ENCODE measurements at places on chromosomes 6 and 20.

DNA sequence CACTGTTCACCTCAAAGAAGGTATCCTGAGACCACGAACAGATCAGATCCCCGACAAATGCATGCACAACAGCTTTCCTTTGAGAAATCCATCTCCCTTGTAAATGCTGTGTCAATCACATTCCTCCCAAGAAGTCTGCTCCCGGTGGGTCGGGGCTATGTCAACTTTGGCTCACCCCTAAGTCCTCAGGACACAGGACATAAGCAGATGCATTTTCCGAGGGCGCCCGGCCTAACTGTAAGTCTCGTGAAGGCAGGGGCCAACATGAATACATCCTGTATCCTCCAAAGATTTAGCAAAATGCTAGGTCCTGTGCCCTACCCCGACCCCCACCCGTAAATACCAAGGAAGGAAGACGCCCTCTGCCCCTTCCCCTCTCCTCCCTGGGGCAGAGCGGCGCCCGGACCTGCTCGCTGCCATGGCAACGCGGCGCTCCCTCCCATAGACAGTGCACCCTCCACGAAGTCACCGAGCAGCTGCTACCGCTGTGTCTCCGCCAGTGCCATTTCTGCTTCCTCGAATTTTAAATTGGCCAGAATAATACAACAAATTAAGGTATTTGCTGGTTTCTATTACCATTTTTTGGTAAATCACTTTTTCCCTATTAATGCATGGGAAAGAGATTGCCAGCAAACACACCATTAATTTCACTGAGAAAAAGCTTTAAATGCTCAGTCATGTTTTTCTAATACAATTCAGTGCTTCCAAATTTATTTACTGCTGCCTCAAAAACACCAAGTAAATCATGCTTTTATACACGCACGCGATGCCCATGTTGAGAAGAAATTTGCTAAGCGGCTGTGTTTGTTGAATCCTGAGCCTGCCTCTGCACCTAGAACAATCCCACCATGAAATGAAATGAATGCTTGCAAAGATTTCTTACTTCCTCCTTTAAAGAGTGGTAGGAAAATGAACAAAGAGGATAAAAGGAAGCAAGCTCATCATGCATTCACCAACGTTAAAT is 100.6 kb downstream of the PCSK2 start:
- DNase-seq, result no peak

- DNase-seq, result no peak
Observed at GRCh38 chr6:56297022-56297989, 49.9 kb upstream of the COL21A1 start.

- no peak for DNase-seq
Observed at GRCh38 chr6:148915810-148916209, 169.0 kb downstream of the UST start.

- no peak for DNase-seq
Observed at GRCh38 chr20:36607586-36608387, 2.2 kb downstream of the RAB5IF start.

GRCh38 chr6:116763048-116763447 is 2.5 kb downstream of the FAM162B start:
- DNase-seq, result no peak

- no peak for DNase-seq
Observed at GRCh38 chr6:36970892-36971842, 14.8 kb downstream of the MTCH1 start.

DNA sequence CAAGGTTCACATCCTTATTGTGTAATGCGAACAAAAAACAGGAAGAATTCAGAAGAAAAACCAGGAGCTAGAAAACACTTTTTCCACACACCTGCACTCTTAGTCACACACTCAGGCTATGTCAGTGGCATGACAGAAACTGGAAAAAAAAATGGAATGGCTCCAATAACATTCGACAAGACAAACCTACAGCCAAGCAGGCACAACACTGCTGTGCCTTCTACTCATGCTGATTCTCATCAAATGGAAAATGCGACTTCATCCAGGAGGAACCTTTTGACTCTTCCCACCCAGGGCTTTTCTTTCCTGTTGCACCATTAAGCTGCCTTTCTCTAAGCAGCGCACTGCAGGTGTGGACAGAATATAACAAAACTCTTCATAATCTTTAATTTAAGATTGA is 163.2 kb upstream of the BTBD3 start:
- no peak for DNase-seq

- no peak for DNase-seq
Observed at GRCh38 chr20:29301624-29302259, 1955.7 kb upstream of the DEFB115 start.

GRCh38 chr6:148509119-148509799 is 166.6 kb downstream of the SASH1 start:
- DNase-seq, result no peak

GRCh38 chr6:103895136-103895535 is 964.6 kb downstream of the HACE1 start:
- no peak for DNase-seq

DNA sequence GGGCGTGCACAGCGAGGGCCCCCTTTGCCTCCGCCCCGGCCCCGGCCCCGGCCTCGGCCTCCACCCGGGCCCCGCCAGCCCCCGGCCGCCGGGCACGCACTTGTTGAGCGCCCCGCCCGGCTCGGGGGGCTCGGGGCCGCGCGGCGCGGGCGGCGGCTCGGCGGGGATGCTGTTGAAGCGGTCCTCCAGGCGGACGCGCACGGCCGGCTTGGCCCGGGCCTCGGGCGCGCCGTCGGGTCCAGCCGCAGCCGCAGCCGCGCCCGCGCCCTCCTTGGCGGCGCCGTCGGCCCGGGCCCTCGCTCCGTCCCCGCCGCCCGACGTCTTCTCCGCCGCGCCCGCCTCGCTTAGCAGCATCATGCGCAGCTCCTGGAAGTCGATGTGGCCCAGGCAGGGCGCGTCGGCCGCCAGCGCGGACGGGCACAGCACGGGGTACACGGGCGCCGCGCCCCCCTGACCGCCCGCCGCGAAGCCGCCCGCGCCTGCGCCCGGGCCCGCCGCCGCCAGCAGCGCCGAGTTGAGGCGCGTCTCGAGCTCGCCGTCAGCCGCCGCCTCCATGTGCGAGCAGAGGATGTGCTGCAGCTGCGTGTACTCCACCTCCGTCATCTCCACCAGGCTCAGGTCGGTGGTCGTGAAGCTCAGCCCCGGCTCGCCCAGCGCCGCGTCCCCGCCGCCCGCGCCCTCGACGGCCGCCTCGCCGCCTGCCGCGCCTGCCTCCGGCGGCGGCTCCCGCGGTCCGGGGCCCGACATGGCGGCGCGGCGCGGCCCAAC is 514 bp downstream of the TCFL5 start:
- no peak for DNase-seq

DNA sequence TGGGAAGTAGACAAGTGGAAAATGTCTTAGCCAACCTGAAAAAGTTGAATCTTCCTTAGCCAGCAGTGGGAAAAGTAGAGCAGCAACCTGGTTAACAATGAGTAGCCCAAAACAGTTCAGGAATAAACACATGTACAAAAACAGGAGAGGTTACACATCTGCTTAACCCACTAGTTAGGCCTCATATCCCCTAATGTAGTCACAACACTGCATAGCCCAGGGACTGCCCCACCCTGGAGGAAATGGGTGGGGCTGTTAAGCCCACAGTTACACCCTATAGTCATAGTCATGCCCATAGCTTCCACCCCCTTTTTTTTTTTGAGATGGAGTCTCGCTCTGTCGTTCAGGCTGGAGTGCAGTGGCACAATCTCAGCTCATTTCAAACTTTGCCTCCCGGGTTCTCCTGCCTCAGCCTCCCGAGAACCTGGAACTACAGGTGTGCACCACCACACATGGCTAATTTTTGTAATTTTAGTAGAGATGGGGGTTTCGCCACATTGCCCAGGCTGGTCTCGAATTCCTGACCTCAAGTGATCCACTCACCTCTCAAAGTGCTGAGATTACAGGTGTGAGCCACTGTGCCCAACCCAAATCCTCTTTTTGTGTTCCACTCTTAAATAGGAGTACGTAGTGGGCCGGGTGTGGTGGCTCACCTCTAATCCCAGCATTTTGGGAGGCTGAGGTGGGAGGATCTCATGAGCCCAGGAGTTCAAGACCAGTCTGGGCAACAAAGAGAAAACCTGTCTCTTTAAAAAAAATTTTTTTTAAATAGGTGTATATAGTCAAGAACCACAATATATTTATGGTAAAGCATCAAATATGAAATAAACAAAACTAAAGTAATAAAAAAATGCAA is 24.5 kb downstream of the ILRUN start:
- no peak for DNase-seq

DNA sequence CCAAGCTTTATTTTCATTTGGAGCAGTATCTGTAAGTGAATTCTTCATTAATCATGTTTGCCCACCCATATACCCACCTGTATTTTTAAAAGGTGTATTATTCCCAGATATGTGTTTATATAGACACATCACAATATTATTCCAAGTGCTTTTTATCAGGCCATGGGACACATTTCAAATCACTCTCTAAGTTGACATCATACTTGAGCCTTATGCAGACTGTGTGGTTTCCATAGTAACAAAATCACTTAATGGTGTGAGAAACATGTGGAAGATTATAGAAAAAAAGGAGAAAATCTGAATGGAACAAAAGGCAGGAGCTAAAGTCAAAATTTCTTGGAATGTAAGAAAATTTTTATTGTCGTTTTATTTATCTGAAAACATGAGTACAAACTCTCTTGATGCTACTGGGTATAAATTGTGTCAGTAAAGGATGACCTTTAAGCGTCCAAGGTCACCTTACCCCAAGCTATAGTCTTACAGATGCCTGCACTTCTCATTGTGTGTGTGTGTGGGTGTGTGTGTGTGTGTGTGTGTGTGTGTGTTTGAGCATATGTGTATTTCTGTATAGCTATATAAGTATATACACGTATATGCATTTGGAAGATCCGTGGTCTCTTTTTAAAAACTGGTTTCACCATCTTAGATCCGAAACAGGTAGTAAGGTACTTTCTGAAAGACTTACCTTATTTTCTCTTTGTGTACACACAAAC is 79.8 kb upstream of the CCN6 start:
- no peak for DNase-seq

DNA sequence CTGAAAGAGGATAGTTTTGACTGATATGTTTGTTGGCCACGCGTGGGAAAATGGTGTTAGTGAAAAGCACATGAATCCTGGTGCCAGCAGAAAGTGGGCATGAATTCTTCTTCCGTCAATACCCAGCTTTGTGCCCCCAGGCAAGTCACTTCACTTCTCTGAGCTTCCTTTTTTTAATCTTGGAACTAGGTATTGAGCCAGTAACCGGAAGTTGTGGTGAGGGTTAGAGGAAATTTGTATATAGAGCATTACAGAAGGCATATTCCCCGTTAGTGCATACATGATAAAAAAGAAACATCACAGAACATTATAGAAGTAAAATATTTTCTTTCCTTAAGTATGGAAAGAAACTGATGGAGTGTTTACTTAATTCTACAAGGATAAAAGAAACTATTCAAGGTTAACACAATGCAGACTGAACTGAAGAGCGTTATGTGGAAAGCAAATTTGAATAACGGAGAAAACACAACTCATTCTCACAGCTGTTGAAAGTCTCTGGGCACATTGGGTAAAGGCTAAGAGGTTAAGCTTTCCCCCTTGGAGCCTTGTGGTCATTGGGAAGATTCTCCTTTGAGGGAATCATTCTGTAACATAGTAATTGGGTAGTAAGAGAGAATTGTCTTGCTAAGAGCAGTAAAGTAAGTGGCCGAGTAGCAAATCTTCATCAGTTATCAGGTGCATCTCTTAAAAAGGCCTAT is 223.1 kb downstream of the BCAS1 start:
- DNase-seq, result no peak

DNA sequence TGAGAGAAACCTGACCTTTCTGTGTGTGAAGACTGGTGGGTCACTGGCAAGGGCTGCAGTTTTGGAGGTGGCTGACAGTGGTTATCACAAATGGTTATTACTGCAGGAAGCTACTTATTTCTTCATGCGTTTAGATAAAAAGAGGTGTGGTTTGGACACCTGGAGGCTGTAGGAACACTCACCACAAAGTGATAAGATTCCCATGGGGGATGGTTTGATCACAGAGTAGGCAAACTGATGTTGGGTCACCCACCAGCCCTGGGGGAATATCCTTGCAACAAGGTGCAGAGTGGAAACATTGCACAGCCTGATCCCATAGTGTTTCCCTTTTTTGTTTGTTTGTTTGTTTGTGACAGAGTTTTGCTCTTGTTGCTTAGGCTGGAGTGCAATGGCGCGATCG is 33.9 kb upstream of the RNGTT start:
- DNase-seq, result no peak

DNA sequence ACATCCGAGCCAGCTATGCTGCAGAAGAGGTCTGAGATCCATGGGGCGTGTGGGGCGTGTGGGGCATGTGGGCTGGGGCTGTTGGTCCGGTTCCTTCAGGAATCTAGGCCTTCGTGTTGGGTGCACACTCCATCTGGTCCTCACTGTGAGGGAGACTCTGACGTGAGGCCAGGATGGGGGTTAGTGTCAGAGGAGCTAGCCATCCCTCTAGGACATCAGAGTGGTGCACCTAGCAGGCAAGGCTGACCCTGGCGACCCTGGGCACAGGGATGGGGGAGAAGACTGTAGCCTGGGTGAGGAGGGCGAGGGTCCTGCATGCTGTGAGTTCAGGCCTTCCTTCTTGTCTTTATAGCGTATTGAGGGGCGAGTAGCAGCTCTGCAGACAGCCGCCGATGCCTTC is 8.7 kb upstream of the PTPRA start:
- no peak for DNase-seq

DNA sequence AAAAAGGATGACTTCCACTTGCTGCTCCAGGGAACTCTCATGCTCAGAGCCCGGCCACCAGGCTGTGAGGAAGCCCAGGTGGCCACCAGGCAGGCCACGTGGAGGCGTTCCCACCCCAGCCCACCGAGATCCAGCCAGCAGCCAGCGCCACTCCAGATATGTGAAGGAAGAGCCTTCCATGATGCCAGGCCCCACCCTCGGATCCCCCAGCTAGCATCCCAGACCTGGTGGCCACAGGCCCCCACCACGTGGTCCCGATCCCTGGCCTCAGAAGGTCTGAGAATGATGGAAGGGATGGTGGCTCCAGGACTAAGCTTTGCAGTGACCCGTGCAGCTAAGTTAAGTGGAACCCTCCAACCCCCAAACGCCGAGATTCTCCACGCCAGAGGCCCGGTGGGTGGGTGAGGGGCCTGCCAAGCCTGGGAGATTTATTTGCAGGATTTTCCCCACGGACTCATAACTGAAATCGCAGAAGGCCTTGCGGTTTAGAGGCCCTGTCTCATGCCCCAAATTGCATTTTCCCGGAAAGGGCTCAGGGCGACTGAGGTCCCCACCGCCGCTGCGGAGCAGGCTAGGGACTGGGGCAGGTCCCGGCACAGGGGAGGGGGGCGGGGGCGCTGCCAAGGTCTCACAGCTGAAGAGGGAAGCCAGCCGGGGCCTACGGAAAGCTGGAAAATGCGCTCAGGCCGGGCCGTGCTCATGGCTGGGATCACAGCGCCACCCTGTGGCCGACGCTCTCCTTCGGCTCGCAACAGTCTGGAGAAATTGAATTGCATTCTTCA is 31.1 kb upstream of the CST7 start:
- DNase-seq, result peak; percentile 29

- no peak for DNase-seq
Observed at GRCh38 chr6:90375681-90376439, 79.2 kb upstream of the BACH2 start.

- DNase-seq, result no peak
Observed at GRCh38 chr6:6624269-6624990, 35.9 kb downstream of the LY86 start.
